ENCODE measurements at places on chromosomes 7 and 10.

DNA sequence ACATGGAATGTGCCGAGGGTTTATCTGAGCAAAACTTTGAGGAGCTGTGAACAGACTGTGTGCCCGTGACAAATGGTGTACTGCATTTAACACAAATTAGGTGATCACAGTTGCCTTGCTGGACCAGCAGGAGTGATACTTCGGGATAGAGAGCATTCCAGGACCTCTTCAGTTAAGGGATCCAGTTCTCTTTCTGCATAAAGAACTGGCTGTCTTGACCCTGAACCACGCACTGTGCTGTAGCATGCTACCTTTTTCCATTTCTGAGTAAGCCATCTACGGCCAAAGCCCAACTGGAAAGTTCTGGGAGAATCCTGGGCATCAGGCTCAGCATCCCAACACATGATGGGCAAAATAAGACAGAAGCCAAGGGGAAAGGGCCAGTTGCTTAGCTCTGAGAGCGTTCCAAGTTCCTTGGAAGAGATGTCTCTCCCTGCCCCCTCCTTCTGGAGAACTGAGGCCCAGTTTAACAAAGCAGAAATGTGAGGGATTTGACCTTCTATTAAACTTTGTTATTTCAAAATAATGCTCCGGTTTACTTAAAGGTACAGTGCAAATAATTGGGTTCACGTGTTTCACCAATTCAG lies 37.9 kb upstream of the ADD3 start:
- DNase-seq, result no peak

DNA sequence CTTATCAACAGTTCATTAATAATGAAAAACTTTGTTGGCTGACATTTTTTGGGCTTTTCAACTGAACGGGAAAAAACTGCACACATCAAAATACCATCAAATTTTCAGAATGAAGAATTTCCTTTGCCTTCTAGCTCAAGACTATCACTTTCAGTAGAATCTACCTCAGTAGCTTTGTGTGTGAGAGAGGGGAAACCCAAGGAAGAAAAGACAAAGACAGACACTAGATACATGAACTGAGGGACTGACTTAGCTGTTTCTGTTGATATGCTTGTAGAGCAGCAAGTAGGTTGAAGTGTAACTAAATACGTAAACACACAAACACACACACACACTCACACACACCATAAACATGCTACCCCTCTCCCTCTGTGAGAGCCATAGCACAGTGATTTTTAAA lies 257.1 kb downstream of the CDK14 start:
- DNase-seq, result no peak

DNA sequence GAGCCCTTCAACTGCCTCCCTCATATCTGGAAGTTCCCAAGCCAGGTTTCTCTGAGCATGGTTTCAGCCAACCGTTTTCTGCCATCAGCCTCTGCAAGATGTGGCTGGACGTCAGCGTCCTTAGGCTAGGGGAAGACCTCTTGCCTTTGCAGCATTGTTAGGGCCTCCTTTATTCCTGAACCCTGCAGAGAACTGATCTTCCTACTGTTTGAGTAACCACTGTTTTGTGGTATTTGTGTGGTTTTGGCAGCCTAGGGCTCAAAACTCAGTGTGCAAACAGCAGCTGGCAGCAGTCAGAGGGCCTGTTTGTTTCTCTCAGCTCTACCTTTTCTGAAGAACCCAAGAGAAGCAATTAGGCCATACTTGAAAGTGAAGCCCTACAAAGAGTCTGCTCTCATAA lies 83.4 kb upstream of the SEMA3E start:
- no peak for DNase-seq

- no peak for DNase-seq
Measured at GRCh38 chr10:18649364-18649959, 1.9 kb downstream of the NSUN6 start.

GRCh38 chr10:108049668-108050067 lies 885.2 kb upstream of the SORCS1 start:
- no peak for DNase-seq

- no peak for DNase-seq
Measured at GRCh38 chr7:148356303-148356702, 234.3 kb upstream of the C7orf33 start.

DNA sequence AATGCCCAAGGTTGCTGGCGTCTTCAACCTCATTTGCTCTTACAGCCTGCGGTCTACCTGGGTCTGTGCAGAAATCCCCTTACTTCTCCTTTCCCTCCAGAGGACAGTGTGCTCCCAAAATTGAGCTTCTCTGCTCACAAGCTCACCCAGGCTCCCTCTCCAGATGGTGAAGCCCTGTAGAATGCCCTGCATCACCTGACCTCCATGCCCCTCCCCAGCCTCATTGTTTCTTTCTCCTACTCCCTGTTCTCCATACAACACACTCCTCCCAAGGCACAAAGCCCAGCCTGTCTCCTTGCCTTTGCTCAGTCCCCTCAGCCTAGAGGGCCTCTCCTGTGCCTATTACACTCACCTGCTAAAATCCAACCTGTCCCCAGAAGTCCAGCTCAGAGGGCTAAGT lies 3.5 kb downstream of the CRHR2 start:
- no peak for DNase-seq

DNA sequence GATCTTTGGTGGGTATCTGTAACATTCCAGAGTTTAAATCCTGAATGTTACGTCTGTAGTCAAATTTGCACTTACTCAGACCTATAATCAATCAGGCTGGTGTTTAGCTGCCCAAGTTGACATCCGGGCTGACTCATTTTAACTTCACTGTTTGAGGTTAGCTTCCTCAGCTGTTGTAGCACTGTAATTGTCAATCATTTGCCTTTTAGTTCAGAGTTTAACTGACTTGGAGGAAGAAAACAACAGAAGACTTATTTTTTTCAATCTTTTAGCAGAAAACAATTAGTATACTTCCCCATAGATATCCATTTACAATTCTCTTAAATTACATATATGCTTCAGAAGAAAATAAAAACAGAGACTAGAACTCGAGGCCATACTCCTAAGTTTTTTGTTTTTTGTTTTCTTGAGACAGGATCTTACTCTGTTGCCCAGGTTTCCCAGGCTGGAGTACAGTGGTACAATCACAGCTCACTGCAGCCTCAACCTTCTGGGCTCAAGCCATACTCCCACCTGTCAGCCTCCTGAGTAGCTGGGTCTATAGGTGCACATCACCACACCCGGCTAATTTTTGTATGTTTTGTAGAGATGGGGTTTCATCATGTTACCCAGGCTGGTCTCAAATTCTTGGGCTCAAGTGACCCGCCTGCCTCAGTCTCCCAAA lies 38.5 kb upstream of the LRRC17 start:
- DNase-seq, result peak; percentile 11

- no peak for DNase-seq
Measured at GRCh38 chr7:20698469-20698868, 83.0 kb downstream of the ABCB5 start.

GRCh38 chr7:105866102-105866801 lies 10.1 kb downstream of the ATXN7L1 start:
- no peak for DNase-seq

GRCh38 chr7:128869138-128869943 lies 6.7 kb downstream of the ATP6V1F start:
- peak; percentile 69 for DNase-seq

DNA sequence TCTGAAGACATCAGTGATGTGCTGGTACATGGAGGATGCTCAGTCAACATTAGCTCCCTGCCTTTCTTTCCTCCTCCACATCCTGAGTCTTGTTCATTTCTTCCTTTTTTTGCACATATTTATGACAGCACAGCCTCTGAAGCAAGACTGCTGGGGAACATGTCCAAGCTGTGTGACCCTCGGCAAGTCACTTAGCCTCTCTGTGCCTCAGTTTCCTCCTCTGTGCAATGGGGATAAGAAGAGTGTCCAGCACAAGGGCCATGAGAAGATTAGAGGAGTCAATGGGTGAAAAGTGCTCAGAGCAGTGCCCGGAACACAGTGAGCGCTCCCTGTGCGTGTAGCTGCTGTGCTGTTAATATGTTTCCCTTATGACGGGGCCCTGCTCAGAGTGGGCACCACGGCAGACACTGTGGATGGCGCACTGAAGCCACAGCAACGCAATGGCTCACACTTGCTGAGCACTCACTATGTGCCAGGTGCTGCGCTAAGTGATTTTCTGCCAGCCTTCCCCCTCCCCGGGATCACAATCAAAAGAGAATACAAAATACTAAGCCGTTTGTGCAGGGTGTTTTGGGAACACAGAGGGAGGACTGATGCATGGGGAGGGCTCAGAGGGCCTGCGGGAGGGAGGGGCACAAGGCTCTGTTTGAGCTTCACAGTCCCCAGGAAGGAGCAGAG lies 28.7 kb downstream of the ZCCHC24 start:
- no peak for DNase-seq

- no peak for DNase-seq
Measured at GRCh38 chr7:134828361-134828760, 48.9 kb downstream of the CALD1 start.

DNA sequence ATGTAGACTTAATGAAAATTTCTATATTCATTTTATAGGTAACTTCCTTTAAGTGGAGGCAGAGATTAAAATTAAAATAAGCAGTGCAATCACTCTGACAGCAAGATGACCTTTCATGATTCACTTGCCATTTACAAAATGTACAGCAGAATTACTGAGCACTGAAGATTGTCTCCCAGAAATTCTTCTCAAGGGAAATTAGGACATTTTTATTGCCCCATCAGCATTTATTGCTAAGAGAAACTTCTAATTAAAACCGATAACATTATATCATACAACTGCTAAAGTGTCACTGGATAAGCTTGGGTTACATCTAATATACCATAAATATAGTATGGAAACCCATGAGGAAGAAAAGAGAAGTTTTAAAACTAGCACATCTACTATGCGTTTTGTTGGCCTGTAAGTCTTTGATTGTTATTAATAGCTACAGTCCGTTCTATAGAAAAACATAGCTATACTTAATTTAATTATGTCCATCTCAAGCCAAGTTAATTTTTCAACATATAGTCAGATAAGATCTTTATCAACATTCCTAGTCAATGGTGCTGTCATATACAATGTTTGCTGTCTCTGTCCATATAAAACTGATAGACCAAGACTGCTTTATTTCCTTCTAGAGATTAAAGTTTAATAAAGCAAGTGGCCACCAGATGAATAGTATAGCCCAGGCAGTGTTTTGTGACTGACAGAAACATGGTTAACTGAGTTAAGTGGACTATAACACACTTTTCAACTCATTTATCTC lies 217.1 kb upstream of the HGF start:
- DNase-seq, result no peak

DNA sequence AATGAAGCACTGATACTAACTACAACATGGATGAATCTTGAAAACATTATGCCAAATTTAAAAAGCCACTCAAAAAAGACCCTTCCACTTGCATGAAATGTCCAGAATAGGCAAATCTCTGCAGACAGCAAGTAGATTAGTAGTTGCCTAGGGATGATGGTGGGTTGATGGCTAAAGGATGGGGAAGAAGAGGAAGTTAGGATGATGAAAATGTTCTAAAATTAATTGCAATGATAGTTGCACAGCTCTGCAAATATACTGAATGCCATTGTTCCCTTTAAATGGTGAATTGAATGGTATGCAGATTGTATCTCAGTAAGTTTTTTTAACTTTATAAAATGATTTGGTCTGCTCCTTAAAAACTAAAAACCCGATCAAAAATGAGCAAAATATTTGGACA lies 7.3 kb upstream of the LIPA start:
- no peak for DNase-seq

- DNase-seq, result no peak
Measured at GRCh38 chr7:68684996-68685395, 913.3 kb upstream of the AUTS2 start.

Measured in GM12892 (cell line).